ENCODE measurements at places on chromosomes 5 and 9.

DNA sequence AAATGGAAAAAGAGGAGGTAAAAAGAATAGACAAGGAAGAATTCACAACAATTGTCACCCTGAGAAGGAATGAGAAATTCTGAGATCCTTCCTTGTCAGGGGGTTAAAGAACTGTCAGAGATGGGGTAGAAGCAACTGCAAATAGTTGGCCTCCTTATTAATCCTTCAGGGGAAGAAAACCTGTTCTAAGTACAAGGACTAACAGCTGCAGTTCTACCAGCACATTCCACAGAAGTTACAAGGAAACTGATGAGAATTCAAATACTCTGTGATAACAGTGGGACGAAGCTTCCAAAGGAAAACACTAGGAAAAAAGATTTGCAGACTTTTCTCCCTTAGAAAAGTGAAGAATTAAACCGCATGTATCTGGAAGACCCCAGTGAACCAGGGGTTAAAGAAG is 93.7 kb downstream of the OR2K2 start:
- no peak for DNase-seq

GRCh38 chr9:127351182-127352166 is 45.5 kb upstream of the SLC2A8 start:
- DNase-seq, result no peak

DNA sequence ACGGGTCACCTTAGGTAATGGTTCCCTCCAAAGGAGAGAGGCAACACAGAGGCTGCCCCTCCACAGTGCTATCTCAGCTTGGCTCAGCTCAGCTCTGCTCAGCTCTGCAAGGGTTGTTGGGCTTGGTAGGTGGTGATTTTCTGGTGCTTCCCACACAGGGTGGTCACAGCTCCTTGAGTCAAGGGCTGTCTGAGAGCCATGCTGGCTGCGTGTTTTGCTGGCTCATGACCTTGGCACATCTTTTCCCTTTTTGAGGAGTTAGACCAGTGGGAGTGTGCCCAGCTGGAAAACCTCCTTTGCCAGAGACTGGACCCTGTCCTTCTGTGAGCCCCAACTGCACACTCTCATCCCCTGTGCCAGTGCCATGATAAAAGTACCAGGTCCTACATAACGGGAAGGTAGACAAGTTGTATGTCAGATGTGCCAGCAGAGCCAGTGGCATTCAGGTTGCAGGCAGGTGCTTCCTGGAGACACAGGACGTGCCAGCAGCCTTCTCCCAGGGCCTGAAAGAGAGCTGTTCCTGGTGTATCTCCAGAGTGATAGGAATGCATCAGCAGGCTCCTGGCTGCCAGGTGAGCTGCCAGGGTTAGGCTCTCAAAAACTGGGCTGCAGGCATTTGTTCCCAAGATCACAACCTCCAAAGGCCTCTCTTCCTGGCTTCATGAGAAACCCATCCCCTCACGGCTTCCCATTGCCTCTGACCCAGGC is 118.6 kb upstream of the CXCL14 start:
- DNase-seq, result no peak

GRCh38 chr5:38453921-38454320 is 102.5 kb downstream of the LIFR start:
- no peak for DNase-seq

DNA sequence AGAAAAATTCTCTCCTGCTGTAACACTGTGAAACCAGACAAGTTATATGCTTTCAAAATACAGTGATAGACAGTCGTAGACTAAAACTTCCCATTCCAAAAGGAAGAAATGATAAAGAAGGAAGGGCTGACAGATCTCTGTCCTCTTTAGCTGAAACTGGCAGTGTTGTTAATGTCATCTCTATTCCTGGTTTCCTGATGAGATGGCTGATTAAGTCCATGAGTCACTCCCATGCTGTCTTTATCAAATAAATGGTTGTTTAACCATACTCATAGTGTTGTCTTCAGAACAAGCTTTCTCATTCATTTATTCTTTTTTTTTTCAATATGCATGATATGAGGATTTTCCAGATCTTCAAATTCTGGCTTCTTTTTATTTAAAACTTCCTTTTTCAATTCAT is 952.2 kb upstream of the WWC1 start:
- no peak for DNase-seq

- no peak for DNase-seq
Observed at GRCh38 chr5:93088592-93089389, 492.2 kb downstream of the NR2F1-AS1 start.

GRCh38 chr9:98989036-98990000 is 45.6 kb downstream of the COL15A1 start:
- no peak for DNase-seq
